ENCODE measurements at places on chromosomes 2 and 18.

- DNase-seq: no peak
Observed at GRCh38 chr2:45729753-45730512, 78.5 kb downstream of the PRKCE start.

- DNase-seq: no peak
Observed at GRCh38 chr2:39735648-39736047, 43.4 kb downstream of the THUMPD2 start.

- no peak for DNase-seq
Observed at GRCh38 chr2:62578803-62579640, 73.0 kb upstream of the TMEM17 start.

GRCh38 chr2:219183151-219183772 is 5.2 kb downstream of the RETREG2 start:
- DNase-seq: no peak

DNA sequence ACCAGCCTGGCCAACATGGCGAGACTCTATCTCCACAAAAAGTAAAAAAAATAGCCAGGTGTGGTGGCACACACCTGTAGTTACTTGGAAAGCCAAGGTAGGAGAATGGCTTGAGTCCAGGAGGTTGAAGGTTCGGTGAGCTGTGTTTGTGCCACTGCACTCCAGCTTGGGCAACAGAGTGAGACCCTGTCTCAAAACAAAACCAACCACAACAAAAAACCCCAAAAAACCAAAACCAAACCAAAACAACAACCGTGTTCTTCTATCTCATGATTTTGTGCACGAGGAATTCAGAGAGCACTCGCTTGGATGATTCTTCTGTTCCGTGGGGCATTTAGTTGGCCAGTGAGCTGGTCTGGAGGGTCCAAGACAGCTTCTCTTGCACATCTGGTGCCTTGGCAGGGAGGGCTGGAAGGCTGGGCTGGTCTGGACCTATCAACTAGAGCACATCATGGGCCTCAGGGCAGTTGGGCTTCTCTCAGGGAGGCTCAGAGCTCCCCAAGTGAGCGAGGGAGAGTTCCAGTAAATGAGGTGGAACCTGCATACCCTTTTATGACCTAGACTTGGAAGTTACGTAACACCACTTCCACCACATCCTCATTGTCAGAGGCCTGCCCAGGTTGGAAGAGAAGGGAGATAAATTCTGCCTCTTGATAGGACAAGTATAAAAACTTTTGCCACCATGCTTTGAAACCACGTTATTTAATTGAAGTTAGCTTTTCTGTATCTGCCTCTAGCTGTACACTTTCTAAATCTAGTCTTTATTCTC is 25.2 kb downstream of the SIX2 start:
- no peak for DNase-seq

- no peak for DNase-seq
Observed at GRCh38 chr2:164706522-164706921, 85.2 kb upstream of the GRB14 start.

DNA sequence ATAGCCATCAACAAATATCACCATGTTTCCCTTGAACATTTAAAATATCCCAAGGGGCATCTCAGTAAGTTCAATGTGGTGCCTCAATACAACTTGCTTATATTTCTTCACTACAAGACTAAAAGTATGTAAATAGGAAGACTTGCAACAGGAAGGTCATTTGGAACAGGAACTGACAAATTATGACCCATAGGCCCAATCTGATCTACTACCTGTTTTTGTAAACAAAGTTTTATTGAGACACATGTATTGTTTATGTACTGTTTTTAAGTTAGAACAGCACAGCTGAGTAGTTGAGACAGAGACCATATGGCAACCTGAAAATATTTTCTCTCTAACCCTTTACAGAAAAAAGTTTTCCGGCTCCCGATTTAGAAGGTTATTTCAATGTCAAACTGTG is 154.8 kb upstream of the TFPI start:
- DNase-seq: no peak

- no peak for DNase-seq
Observed at GRCh38 chr2:158890296-158890905, 78.0 kb upstream of the TANC1 start.

- no peak for DNase-seq
Observed at GRCh38 chr2:205464681-205465080, 217.6 kb upstream of the NRP2 start.

DNA sequence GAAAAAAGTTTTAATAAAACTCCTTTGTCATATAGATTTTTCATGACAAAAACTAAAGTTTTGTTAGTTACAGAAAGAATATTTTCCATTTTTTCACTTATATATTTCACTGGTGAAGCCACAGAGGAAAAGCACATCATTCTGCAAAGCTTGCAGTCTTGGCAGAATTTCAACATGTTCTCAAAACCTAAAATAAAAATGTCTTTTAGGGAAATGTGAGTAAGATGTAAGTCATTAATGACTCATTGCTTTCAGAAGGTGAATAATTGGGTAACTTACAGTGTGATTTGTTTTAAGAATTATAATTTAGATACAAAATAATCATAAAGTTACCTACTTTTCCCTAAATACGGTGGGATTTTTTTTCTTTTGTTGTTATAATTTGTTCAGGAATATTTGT is 43.4 kb upstream of the TNFRSF11A start:
- DNase-seq: no peak

- DNase-seq: no peak
Observed at GRCh38 chr2:183091954-183092345, 13.4 kb downstream of the DUSP19 start.

DNA sequence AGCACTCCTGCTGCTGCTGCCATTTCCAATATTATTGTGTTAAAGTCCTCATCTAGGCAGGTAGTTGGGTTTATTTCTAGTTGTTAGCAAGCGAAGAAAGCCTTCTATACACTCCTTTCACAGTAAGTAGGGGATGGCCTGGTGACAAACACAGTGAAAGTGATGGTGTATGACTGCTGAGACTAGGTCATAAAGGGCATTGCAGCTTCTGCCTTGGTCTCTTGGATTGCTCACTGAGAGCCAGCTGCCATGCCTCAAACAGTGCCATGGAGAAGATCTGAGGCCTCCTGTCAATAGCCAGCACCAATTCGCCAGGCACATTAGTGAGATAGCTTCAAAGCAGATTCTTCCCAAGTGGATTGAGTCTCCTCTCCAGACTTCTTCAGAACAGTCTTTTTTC is 27.6 kb upstream of the MSTN start:
- DNase-seq: no peak

GRCh38 chr2:143371616-143372015 is 242.4 kb downstream of the ARHGAP15 start:
- no peak for DNase-seq

GRCh38 chr18:73785300-73785699 is 362.3 kb downstream of the FBXO15 start:
- DNase-seq: no peak

- DNase-seq: no peak
Observed at GRCh38 chr18:44802508-44802907, 121.8 kb downstream of the SETBP1 start.

GRCh38 chr2:17539611-17540092 is 844 bp upstream of the VSNL1 start:
- DNase-seq: no peak

- no peak for DNase-seq
Observed at GRCh38 chr18:53771664-53772063, 452.8 kb downstream of the MBD2 start.

DNA sequence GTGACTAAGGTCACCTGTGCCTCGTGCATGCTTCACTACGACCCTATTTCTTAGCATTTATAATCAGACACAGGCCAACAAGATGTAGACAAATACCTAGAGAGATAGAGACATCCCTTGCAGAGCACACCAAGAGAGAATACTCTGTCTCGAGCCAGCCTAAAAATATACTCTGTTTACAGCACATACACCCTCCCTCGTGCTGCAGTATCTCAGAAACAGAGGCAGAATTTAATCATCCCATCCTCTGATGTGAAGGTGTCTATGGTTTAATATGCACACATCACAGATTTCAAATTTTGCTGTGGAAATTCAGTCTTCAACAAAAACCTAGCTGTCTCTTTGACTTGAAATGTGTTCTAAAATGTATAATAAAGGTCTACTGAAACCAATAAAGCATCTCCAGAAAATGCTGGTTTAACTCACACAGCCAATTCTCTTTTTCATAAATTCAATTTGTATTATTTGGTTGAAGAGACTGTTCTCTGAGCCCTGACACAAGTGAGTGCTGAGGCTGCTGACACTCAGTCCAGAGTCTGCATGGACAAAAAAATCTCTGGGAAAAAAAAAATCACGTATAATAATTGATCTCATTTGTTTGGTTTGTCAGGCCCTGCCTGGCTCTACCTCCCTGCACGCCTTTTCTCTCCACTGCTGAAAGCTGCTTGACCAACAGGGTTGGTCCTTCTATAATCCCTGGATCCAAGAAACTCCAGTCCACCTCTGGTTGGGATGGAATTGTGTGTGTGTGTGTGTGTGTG is 142.0 kb upstream of the FSHR start:
- no peak for DNase-seq

GRCh38 chr2:32900246-32900973 is 46.3 kb upstream of the LTBP1 start:
- DNase-seq: no peak

- DNase-seq: no peak
Observed at GRCh38 chr18:48839819-48840490, 110.8 kb downstream of the SMAD7 start.

DNA sequence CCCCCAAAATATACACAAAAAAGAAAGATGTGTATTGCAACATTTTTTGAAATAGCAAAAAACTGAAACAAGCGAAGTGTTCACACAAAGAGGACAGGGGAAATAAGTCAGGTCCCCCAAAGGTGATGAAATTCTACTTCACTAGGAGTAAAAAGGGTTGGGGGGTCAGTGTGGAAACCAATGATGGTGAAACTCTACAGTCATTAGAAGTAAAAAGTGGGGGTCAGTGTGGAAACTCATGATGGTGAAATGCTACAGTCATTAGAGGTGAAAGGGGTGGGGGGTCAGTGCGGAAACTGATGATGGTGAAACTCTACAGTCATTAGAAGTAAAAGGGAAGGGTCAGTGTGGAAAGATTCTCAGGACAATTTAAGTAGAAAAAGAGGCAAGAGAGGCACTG is 298.2 kb downstream of the EIPR1 start:
- DNase-seq: no peak
